ENCODE measurements at places on chromosomes 6 and 20. TPM values are rescaled to one million over a fixed set of nuclear protein-coding genes. Genes with fewer than 3 reads are reported as not detected.

The TFAP2D gene
- total RNA-seq: not detected

- no peaks in the 10 kb centered on the region for H3K4me1 ChIP-seq
- DNase-seq: no peak
- H3K27me3 ChIP-seq: no peaks in the 10 kb centered on the region
- no peak overlapping the region for H3K27ac ChIP-seq
Observed at GRCh38 chr20:8917084-8917483, 151.8 kb upstream of the PLCB4 start.

The LY86 gene
- total RNA-seq: 1.3 TPM

- H3K4me1 ChIP-seq: peaks cover 59% of the 10 kb centered on the region
- DNase-seq: no peak
- H3K4me3 ChIP-seq: no peak overlapping the region
- no peaks in the 10 kb centered on the region for H3K27me3 ChIP-seq
- H3K27ac ChIP-seq: no peak overlapping the region
Observed at GRCh38 chr20:50565383-50565782, 55.2 kb downstream of the PTPN1 start.

DNA sequence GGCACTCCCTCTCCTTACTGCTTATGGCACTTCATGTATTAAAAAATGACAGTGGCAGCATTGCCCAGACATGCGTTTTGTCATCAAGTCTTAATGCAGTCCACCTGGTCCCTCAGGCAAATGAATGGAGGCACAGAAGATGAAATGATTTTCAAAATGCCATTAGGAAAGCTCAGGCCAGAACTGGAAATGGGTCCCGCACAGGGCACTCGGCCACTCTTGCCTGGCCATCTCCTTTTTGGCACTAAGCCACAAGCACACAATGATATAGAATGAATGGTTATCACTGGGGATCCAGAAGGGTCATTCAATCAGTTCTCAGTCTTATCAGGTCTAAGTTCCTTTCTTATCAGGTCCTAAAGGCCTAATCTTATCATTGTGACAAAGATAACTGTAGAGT is 15.6 kb downstream of the MAS1 start:
- H3K27me3 ChIP-seq: peaks cover 6% of the 10 kb centered on the region
- H3K4me1 ChIP-seq: no peaks in the 10 kb centered on the region
- no peak overlapping the region for H3K4me3 ChIP-seq
- H3K27ac ChIP-seq: no peak overlapping the region

DNA sequence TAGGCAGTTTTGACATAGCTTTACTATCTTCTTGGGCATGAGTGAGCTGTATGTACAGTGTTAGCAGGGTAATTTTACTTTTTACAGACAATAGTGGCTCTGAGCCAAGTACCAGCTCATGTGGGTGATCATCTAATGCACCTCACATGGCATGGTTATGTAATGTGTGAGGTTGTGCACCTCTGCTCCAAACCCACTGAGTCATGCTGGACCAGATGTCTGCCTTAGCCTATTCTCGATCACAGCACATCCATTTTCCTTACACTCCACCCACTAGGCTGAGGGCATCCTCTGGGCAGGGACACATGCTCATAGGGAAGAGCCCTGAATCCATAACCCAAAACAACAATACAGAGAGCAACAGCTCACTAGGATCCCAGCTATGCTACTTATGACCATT is 71.6 kb upstream of the FBXL4 start:
- peaks cover 11% of the 10 kb centered on the region for H3K4me1 ChIP-seq
- H3K4me3 ChIP-seq: no peak overlapping the region
- H3K36me3 ChIP-seq: no peaks in the 10 kb centered on the region

Measured in gastrocnemius medialis (tissue), 4 donors.